ENCODE measurements at places on chromosomes 3 and 15. TPM values are rescaled to one million over a fixed set of nuclear protein-coding genes. Genes with fewer than 3 reads are reported as not detected.

The NEO1 gene
- 10.7 TPM for polyA plus RNA-seq

The SNTN gene
- 20.1 TPM for polyA plus RNA-seq

The CFAP100 gene
- polyA plus RNA-seq = 7.7 TPM

The TP63 gene
- polyA plus RNA-seq = 1.1 TPM

The PLA2G4E gene
- 0.38 TPM for polyA plus RNA-seq

The CD276 gene
- 33.8 TPM for polyA plus RNA-seq

The WNT7A gene
- 2.0 TPM for polyA plus RNA-seq

The ACSBG1 gene
- 0.47 TPM for polyA plus RNA-seq

The FRMD4B gene
- polyA plus RNA-seq = 18.5 TPM

The KNG1 gene
- polyA plus RNA-seq = 0.10 TPM

The COLQ gene
- 0.90 TPM for polyA plus RNA-seq

The GALNT15 gene
- 8.4 TPM for polyA plus RNA-seq

The IQCF5 gene
- not detected for polyA plus RNA-seq

The NT5DC2 gene
- polyA plus RNA-seq = 52.5 TPM

The DNAH12 gene
- polyA plus RNA-seq = 8.0 TPM

The WDR49 gene
- polyA plus RNA-seq = 2.0 TPM

The FANCD2OS gene
- polyA plus RNA-seq = not detected

The TNNC1 gene
- polyA plus RNA-seq = 250 TPM

The ASB14 gene
- polyA plus RNA-seq = 0.06 TPM

The HHATL gene
- 0.60 TPM for polyA plus RNA-seq

The FAN1 gene
- polyA plus RNA-seq = 7.3 TPM

The UQCRC1 gene
- 225 TPM for polyA plus RNA-seq

The SLC28A2 gene
- 0.23 TPM for polyA plus RNA-seq

The TNFAIP8L3 gene
- 3.7 TPM for polyA plus RNA-seq

The TTC14 gene
- polyA plus RNA-seq = 14.0 TPM

The PRTG gene
- 0.68 TPM for polyA plus RNA-seq

The FSD2 gene
- polyA plus RNA-seq = not detected

The TMCO5A gene
- polyA plus RNA-seq = 0.07 TPM

The ZNF502 gene
- 2.0 TPM for polyA plus RNA-seq

The GOLGA6L10 gene
- polyA plus RNA-seq = 0.63 TPM

The CILP gene
- polyA plus RNA-seq = 0.43 TPM

The ITIH1 gene
- polyA plus RNA-seq = 0.35 TPM

The ZNF609 gene
- 8.1 TPM for polyA plus RNA-seq

The TM4SF4 gene
- 4.4 TPM for polyA plus RNA-seq

The CCR8 gene
- not detected for polyA plus RNA-seq

The DUOX1 gene
- 70.5 TPM for polyA plus RNA-seq

The NTRK3 gene
- polyA plus RNA-seq = 2.7 TPM

The TGM5 gene
- not detected for polyA plus RNA-seq

The ZXDC gene
- polyA plus RNA-seq = 12.9 TPM

The RAB6B gene
- polyA plus RNA-seq = 1.8 TPM

The RABL3 gene
- polyA plus RNA-seq = 14.8 TPM

The PROS1 gene
- 16.2 TPM for polyA plus RNA-seq

The CFAP92 gene
- 1.2 TPM for polyA plus RNA-seq

The HEMK1 gene
- polyA plus RNA-seq = 16.0 TPM

The ROPN1 gene
- polyA plus RNA-seq = not detected

The SLC30A4 gene
- polyA plus RNA-seq = 1.4 TPM

The ACTRT3 gene
- 2.5 TPM for polyA plus RNA-seq

The FEZF2 gene
- not detected for polyA plus RNA-seq

The SLC22A13 gene
- 0.08 TPM for polyA plus RNA-seq

The GPR15 gene
- 0.12 TPM for polyA plus RNA-seq

The SLCO2A1 gene
- polyA plus RNA-seq = 57.5 TPM

The GPR149 gene
- polyA plus RNA-seq = not detected

The CRTAP gene
- polyA plus RNA-seq = 105 TPM

The SENP2 gene
- 7.5 TPM for polyA plus RNA-seq

The XCR1 gene
- 0.04 TPM for polyA plus RNA-seq

The POLR2M gene
- 20.6 TPM for polyA plus RNA-seq

The GASK1A gene
- polyA plus RNA-seq = 1.5 TPM

The CPEB1 gene
- 0.42 TPM for polyA plus RNA-seq

Data from lung (tissue), 17 donors.